ENCODE measurements at places on chromosomes 13 and 19. TPM values are rescaled to one million over a fixed set of nuclear protein-coding genes. Genes with fewer than 3 reads are reported as not detected.

- no peak for DNase-seq
These were observed 1251.9 kb downstream of the PCDH17 start for GRCh38 chr13:58883405-58883804.

DNA sequence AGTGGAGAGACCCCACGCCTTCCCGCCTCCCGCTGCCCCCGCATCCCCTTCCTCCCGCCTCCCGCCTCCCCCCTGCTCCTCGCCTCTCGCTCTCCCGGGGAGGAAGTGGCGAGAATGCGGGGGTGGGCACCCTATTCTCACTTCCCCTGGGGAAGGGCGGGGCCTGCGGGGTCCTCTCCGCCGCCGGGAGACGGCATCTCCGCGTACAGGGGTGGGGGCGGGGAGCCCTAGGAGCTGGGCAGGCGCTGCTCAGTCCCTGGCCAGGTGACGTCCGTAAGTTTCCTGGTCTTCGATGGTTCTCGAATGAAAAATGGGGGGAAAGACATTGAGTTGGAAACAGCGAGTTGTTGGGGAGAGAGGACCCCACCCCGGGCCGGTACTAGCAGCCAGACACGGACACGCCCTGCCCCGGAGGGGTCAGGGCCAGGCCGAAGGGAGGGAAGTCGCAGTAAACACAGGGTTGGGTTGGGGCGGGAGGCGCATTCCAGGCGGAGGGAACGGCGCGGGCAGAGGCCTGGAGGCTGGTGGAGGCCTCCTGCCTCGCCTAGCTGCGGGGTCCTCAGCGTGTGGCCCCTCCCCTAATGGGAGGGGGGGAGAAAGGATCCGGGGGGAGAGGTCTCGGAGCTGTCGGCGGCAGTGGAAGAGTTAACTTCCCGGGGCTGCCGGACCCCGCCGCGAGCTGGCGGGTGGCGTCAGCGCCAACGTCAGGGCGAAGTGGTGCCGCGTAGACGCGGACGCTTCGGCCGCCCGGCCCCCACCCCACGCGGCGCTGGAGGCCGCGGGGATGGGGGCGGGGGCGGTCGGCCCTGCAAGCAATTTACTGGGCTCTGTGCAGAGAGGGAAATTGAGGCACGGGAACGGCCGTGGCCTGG, 10.4 kb upstream of the JUND start:
- DNase-seq: no peak

DNA sequence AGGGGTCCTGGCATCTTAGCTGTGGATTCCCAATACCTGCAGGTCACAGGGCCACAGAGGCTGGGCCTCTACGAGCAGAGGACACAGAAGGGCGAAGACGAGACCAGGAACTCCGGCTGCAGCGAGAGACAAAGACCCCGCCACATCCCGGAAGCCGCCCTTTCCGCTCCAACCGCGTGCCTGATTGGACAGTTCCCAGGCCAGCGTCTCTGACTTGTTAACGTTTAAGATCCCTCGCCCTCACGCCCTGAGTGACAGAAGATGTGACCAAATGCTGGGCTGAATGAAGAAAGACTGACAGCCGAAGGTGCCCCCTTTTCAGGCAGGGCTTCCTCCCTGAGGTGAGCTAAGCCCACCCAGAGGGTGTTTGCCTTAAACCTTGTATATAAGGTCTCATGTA, at the start of gene ZNF98:
TSS of gene ZNF98 (minus strand) at position 136 of the 400 bp plus-strand sequence. CDS start at position 14, 122 bp downstream.
- DNase-seq: no peak

GRCh38 chr13:73351730-73352129, 292.9 kb downstream of the KLF5 start:
- no peak for DNase-seq

- DNase-seq: no peak
These were observed 39.8 kb downstream of the TNFRSF19 start for GRCh38 chr13:23609874-23610576.

GRCh38 chr19:9865732-9866501, 30.8 kb downstream of the PIN1 start:
- DNase-seq: no peak

Gene THSD8
- total RNA-seq: not detected

Measured in glomerular endothelial cell (primary cell).